ENCODE measurements at places on chromosomes 5 and 9. TPM values are rescaled to one million over a fixed set of nuclear protein-coding genes. Genes with fewer than 3 reads are reported as not detected.

The KIF4B gene
- total RNA-seq: under 0.01 TPM

The IFNA21 gene
- total RNA-seq: not detected

The NOP16 gene
- total RNA-seq: 25.0 TPM

The CXCL14 gene
- 0.34 TPM for total RNA-seq

The MORN5 gene
- not detected for total RNA-seq

The FREM1 gene
- total RNA-seq: 0.14 TPM

The THOC3 gene
- total RNA-seq: 111 TPM

The NEUROG1 gene
- not detected for total RNA-seq

The PDLIM4 gene
- total RNA-seq: 10.9 TPM

The MARVELD2 gene
- total RNA-seq: 42.0 TPM

The ZNF79 gene
- 13.0 TPM for total RNA-seq

The RMI1 gene
- 7.8 TPM for total RNA-seq

The ZNF608 gene
- total RNA-seq: 1.4 TPM

The GZMA gene
- total RNA-seq: not detected

The CNTNAP3B gene
- total RNA-seq: 9.9 TPM

The SLC34A1 gene
- 0.14 TPM for total RNA-seq

The C7 gene
- total RNA-seq: not detected

The TXN gene
- total RNA-seq: 497 TPM

The PTPN3 gene
- 35.2 TPM for total RNA-seq

The UGT3A2 gene
- total RNA-seq: not detected

The BTNL3 gene
- total RNA-seq: not detected

The PCDHB16 gene
- total RNA-seq: not detected

The PKD2L2 gene
- not detected for total RNA-seq

The CAMK4 gene
- total RNA-seq: 0.07 TPM

The KCTD16 gene
- total RNA-seq: 0.34 TPM

The TRPM6 gene
- under 0.01 TPM for total RNA-seq

The CDK7 gene
- 46.8 TPM for total RNA-seq

The ENTR1 gene
- total RNA-seq: 77.6 TPM

The SPOUT1 gene
- 11.3 TPM for total RNA-seq

The FAM169A gene
- 17.3 TPM for total RNA-seq

The TMC1 gene
- total RNA-seq: 0.71 TPM

The TAS2R1 gene
- total RNA-seq: not detected

The DMRT2 gene
- under 0.01 TPM for total RNA-seq

The PURA gene
- 14.2 TPM for total RNA-seq

The POU5F2 gene
- total RNA-seq: 1.7 TPM

The RASEF gene
- total RNA-seq: 3.4 TPM

The FOXD4L5 gene
- total RNA-seq: under 0.01 TPM

The APBA1 gene
- total RNA-seq: 2.7 TPM

The ADAMTS13 gene
- total RNA-seq: 3.8 TPM

The SPOCK1 gene
- total RNA-seq: 53.3 TPM

The UAP1L1 gene
- total RNA-seq: 4.8 TPM

The MCC gene
- 58.1 TPM for total RNA-seq

The GPR150 gene
- total RNA-seq: 0.21 TPM

The ARL14EPL gene
- total RNA-seq: not detected

The AIF1L gene
- total RNA-seq: 0.36 TPM

The ARHGEF37 gene
- total RNA-seq: 41.8 TPM

The GARNL3 gene
- total RNA-seq: 3.4 TPM

The RAB24 gene
- total RNA-seq: 23.9 TPM

The OLFM1 gene
- total RNA-seq: not detected

The OTP gene
- total RNA-seq: not detected

The KLF4 gene
- total RNA-seq: 81.6 TPM

The IFNB1 gene
- under 0.01 TPM for total RNA-seq

The EFNA5 gene
- 18.7 TPM for total RNA-seq

The CCL21 gene
- not detected for total RNA-seq

The PDE6A gene
- not detected for total RNA-seq

The PLEKHG4B gene
- not detected for total RNA-seq
